Panc1 (cell line): ENCODE measurements at places on chromosomes 7 and 10.

- no peak for DNase-seq
Observed at GRCh38 chr10:88097092-88097516, 233.7 kb downstream of the PTEN start.

- no peak for DNase-seq
Observed at GRCh38 chr7:2583798-2584580, 25.2 kb downstream of the IQCE start.

GRCh38 chr10:77726732-77727131 is 89.1 kb upstream of the KCNMA1 start:
- DNase-seq = no peak

DNA sequence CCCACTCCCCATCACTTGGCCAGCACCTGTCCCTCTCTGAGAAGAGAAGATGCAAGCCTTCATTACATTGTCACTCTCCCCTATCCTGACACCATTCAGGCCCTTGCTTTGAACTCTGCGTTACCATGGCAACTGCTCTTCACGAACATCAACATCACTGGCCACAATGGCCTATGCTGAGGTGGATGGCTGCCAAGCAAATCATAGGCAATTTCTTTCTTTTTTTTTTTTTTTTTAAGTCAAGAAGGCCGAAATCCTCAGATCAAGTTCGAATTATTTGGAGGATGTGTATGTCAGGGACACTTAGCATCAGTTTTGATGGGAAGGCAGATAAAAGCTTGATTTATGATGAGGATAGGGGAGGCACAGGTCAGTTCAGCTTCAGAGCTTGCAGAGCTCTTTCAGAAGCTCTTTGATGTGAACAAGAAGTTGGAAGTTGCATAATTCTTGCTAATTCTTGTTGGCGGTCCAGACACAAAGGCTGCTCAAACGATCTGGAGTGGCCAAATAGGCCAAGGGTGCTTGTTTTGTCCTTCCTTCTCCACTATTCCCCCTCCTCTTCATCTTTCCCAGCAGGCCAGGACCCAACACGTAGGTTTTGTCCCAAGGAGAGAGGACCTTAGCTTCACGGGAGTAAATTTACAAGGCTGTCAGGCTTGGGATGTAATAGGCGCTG is 179.9 kb upstream of the NPVF start:
- no peak for DNase-seq

- DNase-seq = no peak
Observed at GRCh38 chr10:63522277-63522687, 1.1 kb downstream of the REEP3 start.

DNA sequence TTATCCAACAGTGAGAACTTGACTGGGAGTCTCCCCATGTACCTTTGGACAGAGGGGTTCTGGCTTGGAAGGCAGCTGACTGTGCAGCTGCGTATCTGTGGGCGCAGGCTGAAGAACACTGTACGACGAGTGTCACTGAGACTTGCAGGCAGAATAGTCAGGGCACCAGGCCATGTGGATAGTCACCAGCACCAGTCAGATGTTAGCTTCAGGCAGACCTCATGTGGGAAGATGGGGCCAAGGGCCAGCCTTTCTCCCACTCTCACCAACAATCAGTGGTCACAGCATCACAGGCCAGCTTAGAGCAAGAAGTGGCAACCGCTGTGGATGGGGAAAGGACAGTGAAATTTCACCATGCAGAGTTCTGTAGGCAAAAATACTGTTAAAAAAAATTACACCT is 43.4 kb upstream of the GJD4 start:
- DNase-seq = no peak

GRCh38 chr10:13848520-13849445 is 262.0 kb downstream of the PRPF18 start:
- no peak for DNase-seq

DNA sequence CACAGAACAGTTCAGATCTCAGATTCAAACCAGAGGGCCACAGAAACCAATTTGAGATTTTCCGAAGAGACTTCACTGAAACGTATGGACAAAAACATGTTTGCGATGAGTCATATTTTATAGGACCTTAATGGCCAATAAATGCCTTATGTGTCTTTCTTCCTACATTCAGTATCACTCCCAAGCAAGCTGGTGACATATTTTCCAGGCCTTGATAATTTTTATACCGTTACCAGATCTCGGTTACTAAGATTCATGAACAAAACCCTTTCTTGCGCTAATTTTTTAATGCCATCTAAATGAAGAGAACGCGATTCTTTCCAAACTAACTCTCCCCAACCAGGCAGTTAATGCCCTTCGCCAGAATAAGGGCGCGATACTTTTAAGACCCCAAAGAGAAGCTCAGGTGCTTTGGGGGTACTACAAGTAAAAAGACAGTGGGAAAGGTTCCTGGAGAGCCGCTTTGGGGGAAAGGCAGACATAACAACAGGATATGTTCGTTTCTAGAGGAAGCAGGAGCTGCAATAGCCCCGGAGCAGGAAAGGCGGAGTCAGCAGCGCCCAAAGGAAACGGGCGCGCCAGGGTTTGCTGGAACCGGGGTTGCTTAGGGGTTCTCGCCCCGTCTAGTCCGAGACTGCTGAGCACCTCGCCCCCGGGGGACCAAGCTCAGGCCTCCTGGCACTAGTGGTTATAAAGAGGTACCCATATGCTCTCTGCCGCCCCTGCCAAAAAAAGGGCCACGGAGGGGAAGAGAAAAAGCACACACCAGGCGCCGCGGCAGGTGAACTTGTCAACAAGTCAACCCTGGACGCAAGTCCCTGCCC is 884 bp downstream of the ICA1 start:
- no peak for DNase-seq

GRCh38 chr10:89458784-89459183 is 44.4 kb downstream of the IFIT5 start:
- no peak for DNase-seq

- DNase-seq = no peak
Observed at GRCh38 chr10:77973276-77973675, 46.7 kb upstream of the DLG5 start.

GRCh38 chr7:12493407-12493806 is 77.1 kb upstream of the SCIN start:
- no peak for DNase-seq

- DNase-seq = no peak
Observed at GRCh38 chr10:110207805-110208613, 604 bp downstream of the MXI1 start.

DNA sequence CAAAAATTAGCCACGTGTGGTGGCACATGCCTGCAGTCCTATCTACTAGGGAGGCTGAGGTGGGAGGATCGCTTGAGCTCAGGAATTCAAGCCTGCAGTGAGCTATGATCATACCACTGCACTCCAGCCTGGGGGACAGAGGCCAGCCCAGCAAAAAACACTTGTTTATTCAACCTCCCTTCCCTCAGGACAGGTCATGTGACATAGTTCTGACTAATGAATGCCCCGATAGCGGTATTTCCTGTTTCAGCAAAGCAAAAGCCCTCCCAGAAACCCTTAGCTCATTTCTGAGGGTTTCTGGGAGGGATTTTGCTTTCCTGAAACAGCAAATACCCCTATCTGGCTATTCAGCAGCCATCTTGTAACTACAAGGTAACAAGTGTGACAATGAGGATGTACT is 157.1 kb downstream of the GATA3 start:
- no peak for DNase-seq

GRCh38 chr10:9814285-9814864 is 1203.3 kb upstream of the CELF2 start:
- DNase-seq = no peak

GRCh38 chr10:100341953-100342626 is 4.9 kb upstream of the SCD start:
- DNase-seq = no peak

DNA sequence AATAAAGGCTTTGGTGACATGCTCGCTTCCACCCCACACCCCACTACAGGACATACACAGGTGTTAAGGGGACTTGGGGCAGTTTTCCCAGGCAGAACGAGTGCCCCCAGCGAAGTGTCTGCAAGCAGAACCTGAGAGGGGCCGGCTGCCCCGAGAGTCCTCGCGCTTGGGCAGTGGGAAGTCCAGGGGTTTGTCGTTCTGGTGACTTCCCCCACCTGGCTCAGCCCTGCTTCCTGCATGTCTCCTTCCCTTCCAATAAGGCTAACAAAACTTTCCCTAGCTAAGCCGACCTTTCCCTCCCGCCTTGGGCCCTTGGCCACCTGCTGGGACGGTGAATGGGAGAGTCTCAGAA is 916 bp downstream of the VWA2 start:
- DNase-seq = no peak

GRCh38 chr10:58555170-58555929 is 42.7 kb downstream of the BICC1 start:
- no peak for DNase-seq

- DNase-seq = no peak
Observed at GRCh38 chr7:72183835-72184234, 228.3 kb downstream of the CALN1 start.

DNA sequence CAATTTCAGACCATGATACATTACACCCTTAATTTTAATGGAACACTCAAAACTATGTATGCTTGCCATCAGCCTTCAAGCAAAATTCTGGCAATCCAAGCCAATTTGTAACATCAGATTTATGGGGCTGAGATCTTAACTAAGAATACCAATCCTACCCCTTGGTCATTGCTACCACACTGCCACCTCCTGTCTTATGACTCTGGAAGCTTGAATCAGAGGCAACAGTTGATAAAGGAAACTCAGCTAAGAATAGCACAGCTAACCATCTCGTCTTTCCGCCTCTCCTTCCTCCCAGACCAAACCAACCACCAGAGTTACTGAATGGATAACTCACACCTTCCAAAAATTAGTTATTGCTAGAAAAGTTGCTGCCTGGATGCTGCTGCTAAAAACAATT is 7.4 kb downstream of the IGF2BP3 start:
- no peak for DNase-seq

DNA sequence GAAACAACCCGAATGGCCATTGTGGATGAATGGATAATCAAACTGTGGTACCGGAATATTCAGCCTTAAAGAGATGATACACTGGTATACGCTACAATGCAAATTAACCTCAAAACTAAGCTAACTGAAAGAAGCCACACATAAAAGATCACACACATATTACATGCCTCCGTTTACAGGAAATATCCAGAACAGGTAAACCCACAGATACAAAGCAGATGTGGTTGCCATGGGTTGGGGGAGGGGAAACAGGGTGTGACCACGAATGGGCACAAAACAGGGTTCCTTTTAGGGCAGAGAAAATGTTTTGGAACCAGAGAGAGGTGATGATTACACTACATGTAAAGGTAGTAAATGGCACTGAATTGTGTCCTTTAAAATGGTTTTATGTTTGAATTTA is 16.6 kb downstream of the ESYT2 start:
- no peak for DNase-seq

- DNase-seq = no peak
Observed at GRCh38 chr7:115038158-115038557, 116.3 kb downstream of the MDFIC start.

DNA sequence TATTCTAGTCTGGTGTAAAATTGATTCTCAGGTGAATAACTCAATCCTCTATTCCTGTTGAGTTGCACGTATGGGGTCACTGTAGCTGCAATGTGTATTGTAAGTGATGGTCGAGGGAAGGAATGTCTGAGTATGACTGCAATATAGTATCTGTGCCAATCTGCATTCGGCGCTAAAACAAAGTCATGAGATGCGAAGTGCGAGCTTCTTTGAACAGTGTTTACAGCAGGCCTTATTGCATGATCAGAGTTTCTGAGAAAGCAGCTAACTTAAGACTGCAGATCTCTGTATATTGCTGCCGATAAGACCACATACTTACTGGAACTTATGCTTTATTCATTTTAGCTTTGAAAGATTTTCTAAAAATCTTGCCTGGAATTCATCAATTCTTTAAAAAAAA is 341.7 kb upstream of the BMPER start:
- no peak for DNase-seq

DNA sequence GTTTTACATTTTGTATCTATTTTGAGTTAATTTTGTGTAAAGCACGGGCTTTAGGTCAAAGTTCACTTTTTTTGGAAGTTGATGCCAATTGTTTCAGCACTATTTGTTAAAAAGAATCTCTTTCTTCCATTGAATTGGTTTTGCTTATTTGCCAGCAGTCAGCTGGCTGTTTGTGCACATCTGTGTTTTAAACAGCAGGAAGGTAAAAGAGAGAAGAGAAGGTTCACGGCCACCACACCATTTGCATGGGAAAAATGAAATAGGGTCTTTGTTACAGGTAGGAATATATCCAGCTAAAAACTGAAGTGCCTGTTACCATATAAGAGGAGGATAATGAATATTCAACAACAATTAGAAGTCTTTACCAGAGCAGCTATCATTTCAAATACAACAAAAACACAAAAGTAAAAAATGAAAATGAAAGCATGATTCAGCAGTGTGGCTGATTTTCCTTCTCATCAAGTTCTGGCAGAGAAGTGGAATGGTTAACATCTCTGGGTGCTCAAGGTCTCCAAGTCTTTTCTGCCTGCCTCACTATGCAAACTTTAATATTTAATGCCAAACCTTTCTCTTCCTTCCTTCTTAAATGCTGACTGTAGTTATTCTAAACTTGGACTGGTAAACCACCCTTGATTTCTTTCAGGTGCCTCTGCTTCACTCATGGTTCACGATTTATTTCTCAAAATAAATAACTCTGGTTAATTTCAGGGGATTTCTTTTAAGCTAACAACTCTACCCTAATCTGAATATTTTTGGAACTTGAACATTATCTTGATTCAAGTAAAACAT is 841.5 kb downstream of the GRM8 start:
- no peak for DNase-seq

DNA sequence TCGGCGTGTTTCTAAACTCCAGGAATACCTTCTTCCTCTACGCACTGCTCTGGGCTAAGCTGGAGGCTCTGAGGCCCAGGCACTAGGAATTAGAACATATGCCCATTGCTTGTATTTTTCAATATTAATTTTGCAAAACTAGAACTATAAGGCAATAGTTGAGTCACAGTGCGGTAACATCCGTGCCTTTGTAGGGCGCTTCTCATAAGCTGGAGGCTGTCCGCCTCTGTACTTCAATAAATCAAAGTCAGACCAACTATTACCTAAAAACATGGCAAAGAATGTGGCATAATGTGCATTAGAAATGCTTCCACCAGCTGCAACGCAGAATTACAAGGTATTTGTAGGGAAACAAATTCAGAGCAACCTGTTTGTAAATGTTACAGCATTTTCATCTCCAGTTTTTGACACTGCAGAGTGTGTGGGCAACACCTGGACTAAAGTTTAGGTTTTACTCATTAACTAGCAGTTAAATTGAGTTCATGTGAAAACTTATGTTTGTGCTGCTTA is 440 bp upstream of the MINDY3 start:
- DNase-seq = no peak

- no peak for DNase-seq
Observed at GRCh38 chr10:88528201-88528600, 54.9 kb downstream of the RNLS start.

DNA sequence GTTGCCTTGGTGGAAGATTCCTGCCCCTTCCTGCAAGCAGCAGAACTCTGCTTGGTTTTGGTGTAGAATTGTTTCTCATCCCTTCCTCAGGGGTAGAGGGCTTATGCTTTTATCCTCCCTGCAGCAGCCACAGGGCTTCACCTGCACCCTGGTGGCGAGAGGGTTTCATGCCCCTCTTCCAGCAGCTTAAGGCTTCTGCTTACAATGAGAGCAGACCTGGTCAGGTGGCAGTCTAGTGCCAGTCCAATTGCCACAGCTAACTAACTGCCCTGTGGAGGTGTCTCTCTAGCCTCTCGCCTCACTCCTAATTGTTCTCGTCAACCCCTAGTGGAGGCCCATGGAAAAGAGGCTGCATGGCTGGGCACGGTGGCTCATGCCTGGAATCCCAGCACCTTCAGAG is 19.3 kb downstream of the ACBD7 start:
- no peak for DNase-seq
